Effector CD4-positive, alpha-beta T cell (primary cell): ENCODE measurements at places on chromosomes 16 and 17.
A peak's percentile ranks its signal among the peaks of the same experiment; 100 is the strongest.

DNA sequence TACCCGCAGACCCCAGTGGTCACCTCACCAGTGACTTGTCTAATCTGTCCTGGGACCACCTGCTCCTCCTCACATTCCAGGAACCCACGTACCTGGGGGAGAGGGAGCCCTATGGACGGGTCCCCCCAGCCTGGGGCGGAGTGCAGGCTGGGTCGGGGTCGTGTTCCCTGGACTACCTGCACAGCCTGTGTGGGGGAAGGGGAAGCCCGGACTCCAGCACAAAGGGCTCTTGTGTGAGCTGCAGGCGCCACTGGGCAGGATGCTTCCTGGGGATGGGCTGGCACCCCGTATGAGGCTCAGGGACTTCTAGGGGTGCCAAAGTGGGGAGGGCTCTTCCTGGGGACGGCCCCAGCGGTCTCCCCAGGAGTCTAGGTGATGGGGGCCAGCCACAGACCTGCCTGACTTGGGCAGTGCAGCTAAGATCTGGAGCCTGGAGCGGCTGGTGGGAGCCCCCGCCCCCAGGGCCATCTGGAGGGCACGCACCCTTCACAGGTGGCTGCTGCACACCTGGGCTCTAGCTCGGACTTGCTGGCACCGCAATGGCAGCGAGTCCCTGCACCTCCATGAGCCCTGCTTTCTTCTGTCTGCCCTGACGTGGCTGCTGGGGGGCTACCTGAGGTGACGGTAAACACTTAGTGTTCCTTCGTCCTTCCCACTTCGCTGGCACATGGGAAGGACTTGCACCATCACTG lies 7.5 kb downstream of the VASN start:
- no peak for DNase-seq

DNA sequence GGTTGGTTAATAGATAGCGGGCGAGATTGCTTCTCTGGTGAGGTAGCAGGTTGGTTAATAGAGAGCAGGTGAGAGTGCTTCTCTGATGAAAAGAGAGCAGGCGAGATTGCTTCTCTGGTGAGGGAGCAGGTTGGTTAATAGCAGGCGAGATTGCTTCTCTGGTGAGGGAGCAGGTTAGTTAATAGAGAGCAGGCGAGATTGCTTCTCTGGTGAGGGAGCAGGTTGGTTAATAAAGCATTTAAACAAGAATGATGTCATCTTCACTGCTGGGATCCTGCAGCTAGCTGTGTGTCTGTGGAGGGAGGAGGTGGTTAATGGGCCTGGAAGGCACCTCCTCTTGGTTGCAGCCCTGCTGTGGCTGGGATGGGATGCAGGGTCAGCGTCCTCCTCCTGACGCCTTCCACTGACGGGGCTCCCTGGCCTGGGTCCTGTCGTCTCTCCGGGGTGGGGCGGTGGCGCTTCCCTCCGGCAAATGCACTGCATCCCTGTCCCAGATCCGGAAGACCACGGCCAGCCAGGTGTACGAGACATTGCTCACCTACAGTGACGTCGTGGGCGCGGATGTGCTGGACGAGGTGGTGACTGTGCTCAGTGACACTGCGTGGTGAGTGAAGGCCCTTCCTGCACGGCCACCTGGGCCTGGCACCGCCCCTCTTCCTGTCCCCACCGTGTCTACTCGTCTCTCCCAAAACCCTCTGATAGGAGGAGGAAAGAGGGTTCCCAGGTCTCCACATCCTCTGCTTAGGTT lies 99.2 kb upstream of the ZNF750 start:
- no peak for DNase-seq

GRCh38 chr16:54208237-54208636 lies 78.3 kb downstream of the IRX3 start:
- DNase-seq = no peak

GRCh38 chr17:71398800-71399219 lies 722.0 kb upstream of the SOX9 start:
- no peak for DNase-seq

- DNase-seq = no peak
These were observed 61.9 kb upstream of the CRYM start for GRCh38 chr16:21339941-21340340.

DNA sequence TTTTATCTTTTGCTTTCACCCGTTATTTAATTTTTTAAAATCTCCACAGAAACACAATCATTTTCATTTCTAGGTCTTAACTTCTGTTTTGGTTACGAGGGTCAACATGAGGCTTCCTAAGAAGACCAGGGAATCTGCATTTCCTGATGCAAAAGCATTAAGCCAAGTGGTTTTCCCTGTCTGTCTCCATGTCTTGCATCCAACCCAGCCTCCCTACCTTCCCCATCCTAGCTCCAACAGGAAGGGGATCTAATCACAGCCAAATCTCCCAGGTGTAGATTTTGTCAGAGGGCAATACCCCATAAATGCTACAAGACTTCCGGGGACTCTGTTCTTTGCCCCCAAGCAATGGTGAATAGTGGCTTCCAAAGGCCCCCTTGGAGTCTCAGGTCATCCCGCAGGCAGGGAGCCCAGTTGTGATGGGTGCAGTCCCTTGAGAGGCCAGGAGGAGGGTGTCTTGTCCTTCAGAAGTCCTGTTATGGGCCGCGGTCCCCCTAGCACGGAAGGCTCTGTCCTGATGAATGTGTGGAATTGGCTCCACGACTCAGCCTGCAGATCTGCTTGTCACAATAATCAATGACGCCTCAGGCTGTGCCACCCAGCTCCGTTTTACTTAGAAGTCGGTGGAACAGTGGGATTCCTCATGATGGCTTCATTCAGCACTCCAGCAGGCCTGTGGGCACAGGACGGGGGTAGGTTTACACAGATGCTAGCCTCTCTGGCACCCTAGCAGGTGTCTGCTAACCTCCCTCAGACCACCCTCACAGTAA lies 141.1 kb downstream of the RGS9 start:
- DNase-seq = no peak

DNA sequence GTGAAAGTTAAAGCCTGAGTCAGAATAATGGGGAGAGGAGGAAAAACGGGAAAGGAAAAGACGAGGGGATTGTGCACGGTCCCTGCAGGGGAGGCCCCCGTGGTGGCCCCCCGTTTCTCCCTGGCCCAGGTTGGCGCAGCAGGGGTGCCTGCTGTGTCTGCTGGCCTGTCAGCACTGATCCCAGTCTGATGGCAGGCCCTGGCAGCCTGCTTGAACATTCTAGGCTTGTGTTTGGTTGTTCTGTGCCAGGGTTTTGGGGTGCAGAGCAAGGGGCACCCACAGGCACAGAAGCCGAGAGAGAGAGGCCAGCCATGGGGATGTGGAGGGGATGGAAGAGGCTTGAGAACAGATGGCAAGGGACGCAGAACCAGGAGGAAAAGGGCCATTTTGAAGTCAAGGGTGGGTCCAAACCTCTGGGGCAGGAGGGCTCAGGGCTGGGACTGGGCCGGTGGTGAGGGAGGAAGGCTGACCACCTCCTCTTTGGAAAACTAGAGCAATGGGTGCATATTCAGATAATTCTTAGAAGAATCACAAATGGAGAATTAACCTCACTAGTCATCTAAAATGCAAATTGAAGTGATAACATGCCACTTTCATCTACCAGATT lies 35.9 kb downstream of the TBX4 start:
- DNase-seq = no peak

GRCh38 chr17:38464723-38465390 lies 36.6 kb downstream of the ARHGAP23 start:
- no peak for DNase-seq

DNA sequence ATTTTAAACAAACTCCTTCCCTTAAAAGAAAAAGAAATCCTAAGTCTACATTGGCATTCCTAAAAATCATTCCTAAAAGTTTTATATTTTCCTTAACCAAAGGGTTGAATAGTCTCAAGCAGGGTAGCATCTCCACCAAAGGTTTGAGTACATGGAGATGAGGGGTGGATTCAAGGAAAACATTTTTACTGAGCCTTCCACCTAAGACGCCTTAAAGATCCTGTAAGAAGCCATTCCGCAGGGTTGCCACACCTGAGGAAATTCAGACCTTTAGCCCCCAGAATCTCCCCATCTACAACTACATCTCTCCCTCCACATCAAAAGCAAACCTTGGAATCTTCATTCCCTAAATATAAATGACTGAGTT lies 7.7 kb upstream of the AKTIP start:
- DNase-seq = no peak

- DNase-seq = no peak
These were observed 6.5 kb upstream of the MTMR4 start for GRCh38 chr17:58520843-58521430.

- no peak for DNase-seq
These were observed 64.3 kb downstream of the PGS1 start for GRCh38 chr17:78442648-78443218.

- DNase-seq = no peak
These were observed 2.9 kb downstream of the GUCY2D start for GRCh38 chr17:8005357-8005756.

DNA sequence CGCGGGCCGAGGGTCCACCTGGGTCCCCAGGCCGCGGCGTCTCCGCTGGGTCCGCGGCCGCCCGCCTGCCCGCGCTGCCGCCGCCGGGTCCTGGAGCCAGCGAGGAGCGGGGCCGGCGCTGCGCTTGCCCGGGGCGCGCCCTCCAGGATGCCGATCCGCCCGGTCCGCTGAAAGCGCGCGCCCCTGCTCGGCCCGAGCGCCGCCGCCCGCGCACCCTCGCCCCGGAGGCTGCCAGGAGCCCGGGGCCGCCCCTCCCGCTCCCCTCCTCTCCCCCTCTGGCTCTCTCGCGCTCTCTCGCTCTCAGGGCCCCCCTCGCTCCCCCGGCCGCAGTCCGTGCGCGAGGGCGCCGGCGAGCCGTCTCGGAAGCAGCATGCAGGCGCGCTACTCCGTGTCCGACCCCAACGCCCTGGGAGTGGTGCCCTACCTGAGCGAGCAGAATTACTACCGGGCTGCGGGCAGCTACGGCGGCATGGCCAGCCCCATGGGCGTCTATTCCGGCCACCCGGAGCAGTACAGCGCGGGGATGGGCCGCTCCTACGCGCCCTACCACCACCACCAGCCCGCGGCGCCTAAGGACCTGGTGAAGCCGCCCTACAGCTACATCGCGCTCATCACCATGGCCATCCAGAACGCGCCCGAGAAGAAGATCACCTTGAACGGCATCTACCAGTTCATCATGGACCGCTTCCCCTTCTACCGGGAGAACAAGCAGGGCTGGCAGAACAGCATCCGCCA lies 504 bp downstream of the FOXC2 start:
- no peak for DNase-seq

GRCh38 chr16:29845656-29846055 lies 17.4 kb downstream of the CDIPT start:
- no peak for DNase-seq

DNA sequence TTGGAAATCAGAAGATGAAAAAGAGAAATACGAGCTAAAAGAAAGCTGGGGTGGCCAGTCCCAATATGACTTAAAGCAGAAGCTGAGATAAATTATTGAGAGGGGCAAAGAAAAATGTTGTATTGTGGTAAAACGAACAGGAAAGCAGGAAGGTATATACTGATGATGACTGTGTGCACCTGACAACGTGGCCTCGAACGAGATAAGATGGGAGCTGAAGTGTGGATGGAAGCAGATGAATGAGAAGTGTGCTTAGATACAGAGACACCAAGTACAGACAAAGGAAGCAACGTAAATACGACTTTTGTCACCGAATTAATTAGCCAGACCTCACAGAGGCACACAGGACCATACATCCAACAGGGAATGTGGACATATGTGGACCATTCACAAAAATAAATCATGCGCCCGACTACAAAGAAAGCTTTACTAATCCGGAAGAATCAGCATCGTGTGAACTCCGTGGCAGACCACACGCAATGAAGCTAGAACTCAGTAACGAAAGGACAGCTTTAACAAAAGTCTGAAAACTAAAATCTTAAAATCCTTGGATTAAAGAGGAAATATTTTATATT lies 218.7 kb downstream of the RPTOR start:
- DNase-seq = no peak

GRCh38 chr16:69706975-69707340 lies 19.4 kb downstream of the NQO1 start:
- DNase-seq = no peak

GRCh38 chr17:13593021-13593751 lies 8.5 kb downstream of the HS3ST3A1 start:
- DNase-seq = no peak

GRCh38 chr17:67689534-67690177 lies 28.1 kb upstream of the NOL11 start:
- DNase-seq = peak; percentile 43

DNA sequence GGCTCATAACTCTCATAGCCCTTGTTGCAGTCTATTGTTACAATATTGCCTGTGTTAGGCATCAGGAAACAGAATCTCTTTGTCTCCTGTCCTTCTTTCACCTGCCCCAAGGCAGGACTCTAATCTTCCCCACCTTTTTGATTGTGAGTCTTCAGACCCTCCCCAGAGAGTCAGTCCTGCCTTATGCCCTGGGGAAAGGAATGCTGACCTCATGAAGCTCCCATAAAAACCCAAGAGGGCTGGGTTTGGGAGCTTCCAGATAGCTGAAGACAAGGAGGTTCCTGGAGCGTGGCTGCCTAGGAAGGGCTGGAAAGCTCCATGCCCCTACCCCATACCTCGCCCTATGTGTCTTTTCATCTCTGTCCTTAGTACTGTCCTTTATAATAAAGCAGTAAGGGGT lies 688.8 kb downstream of the WWOX start:
- DNase-seq = no peak

GRCh38 chr17:67414130-67414529 lies 37.0 kb downstream of the PITPNC1 start:
- no peak for DNase-seq

DNA sequence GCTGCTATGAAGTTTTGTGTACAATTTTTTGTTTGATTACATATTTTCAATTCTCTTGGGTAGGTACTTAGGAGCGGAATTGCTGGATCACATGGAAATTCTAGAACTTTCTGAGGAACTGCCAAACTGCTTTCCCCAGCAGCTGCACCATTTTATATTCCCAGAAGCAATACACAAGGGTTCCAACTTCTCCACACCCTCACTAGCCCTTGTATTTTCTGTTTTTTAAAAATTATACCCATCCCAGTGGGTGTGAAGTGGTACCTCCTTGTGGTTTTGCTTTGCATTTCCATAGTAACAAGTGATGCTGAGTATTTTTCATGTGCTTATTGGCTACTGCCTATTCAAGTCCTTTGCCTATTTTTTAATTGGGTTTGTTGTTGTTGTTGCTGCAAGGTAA lies 20.9 kb downstream of the NACA2 start:
- no peak for DNase-seq

- DNase-seq = no peak
These were observed 10.6 kb downstream of the ATPAF2 start for GRCh38 chr17:18028114-18028951.

DNA sequence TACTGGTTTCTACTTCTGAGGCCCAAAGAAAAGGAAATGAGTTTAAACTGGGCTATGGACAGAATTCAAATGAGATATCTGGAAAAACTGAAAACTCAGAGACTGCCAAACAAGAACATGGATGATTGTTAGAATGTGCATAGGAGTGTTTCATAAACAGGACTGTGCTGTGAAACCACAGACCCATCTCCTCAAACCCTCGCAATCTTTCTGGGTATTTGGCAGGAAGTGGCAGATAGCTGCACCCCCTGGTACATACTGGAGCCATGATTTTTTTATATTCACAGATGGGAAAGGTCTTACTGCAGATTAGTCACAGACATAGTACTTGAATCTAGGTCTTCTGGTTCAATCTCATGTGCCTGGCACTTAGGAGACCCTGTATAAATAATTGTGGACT lies 145.0 kb downstream of the CCDC182 start:
- no peak for DNase-seq

GRCh38 chr17:29342158-29342765 lies 47.9 kb upstream of the TAOK1 start:
- DNase-seq = no peak
